Effector memory CD8-positive, alpha-beta T cell (primary cell): ENCODE measurements at places on chromosomes 16 and 17.

DNA sequence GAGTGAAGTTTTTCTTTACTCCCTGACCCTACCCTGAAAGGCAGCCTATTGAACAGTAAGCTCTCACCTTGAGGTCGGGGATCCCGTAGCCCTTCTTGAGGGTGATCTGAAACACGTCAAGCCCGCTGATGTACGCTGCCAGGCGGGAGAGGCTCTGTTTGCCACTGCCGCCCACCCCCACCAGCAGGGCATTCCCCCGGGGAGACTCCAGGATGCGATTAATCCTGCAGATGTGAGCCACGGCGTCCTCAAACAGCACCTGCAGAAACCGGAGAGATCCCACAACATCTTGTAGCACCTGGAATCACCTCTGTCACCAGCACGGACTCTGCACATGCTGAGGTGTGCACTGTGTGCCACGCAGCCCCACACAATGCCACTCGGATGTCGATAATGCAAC is 96.8 kb downstream of the PGS1 start:
- DNase-seq: no peak

- DNase-seq: no peak
Observed at GRCh38 chr17:54282886-54283285, 460.2 kb downstream of the KIF2B start.

- no peak for DNase-seq
Observed at GRCh38 chr16:73299346-73299745, 251.4 kb upstream of the ZFHX3 start.

GRCh38 chr17:49764559-49765180 is 739 bp upstream of the FAM117A start:
- DNase-seq: no peak

DNA sequence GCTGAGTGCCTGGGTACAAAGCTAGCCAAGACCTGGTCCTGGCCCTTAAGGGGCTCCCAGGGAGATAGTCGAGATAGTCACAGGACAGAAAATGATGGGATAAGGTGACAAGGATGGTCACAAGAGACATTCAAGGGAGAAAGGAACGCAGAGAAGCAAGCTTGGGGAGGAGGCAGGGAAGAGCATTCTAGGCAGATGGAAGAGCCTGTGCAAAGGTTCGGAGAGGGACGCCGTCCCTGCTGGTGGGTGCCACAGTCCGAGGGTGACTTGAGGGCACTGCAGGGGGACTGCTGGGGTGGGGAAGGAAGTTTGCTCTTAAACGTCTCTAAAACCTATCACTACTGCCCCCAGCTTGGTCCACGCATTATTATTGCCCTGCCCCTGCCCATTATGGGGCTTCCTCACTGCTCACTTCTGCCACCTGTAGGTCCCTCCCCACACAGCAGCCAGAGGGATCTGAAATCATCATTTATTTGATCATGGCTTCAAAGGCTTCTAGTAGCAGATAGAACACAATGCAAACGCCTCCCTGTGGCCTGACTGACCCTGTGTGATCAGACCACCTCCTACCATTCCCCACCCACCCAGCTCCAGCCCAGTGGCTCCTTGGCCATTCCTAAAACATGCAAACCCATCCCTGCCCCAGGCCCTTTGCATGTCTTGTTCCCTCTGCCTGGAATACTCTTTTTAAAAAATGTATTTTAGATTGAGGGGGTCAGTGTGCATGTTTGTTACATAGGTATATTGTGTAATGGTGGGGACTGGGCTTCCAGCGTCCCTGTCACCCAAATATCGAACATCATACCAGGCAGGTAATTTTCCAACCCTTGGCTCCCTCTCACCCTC is 60.3 kb downstream of the RMI2 start:
- peak; percentile 33 for DNase-seq

DNA sequence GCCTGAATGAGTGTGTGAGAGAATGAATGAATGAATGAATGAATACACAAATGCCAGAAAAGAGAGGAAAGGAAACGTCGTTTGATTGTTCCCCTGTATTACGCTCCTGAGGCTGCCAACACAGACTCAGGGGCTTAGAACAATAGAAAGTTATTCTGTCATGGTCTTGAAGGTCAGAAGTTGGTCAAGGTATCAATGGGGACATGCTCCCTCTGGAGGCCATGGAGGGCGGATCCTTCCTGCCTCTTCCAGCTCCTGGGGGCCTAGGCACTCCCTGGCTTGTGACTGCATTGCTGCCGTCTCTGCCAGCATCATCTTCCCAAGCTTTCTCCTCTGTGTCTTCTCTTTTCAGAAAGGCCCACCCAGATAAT is 1.5 kb upstream of the SLC38A8 start:
- no peak for DNase-seq

GRCh38 chr17:44847586-44847985 is at the start of gene HIGD1B:
TSS of gene HIGD1B (plus strand) at chr17:44847883. CDS start at chr17:44848153, 270 bp downstream.
- no peak for DNase-seq

DNA sequence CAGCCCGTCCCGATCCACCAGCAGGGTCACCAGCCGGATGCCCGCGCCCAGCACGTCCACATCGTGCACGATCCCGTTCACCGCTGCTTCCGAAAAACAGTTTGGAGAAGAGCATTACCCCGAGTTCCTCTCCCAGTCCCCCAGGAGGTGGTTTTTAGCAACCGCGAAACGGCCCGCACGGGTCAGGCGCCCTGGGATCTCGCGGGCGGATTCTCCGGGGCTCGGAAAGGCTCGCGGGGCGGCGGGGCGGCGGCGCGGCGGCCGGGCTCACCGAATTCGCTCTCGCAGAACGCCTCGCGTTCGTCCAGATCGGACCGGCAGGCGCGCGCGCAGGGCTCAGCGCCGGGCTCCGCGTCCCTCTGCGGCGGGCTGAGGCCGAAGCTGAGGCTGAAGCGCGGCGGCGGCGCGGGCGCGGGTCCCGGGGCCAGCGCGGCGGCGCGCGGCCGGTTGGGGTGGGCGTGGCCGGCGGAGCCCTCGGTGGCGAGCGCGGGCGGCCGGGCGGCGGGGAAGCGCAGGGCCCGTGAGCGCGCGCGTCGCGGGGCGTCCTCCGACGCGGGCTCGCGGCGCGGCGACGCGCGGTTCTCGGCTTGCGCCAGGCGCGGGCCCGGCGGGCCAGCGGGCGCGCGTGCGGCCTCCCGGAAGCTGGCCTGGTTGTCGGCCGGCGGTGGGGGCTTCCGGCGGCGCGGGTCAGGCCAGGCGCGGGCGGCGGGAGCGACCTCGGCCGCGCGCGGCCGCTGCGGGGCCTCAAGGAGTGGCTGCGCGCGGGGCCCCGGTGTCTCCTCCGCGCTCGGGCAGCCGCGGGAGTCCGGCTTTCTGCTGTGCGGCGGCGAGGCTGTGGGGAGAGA is 2.9 kb downstream of the C17orf58 start:
- DNase-seq: peak; percentile 66

- no peak for DNase-seq
Observed at GRCh38 chr17:41546819-41547218, 18.7 kb upstream of the KRT19 start.

- no peak for DNase-seq
Observed at GRCh38 chr16:10564591-10564990, 15.8 kb downstream of the EMP2 start.

DNA sequence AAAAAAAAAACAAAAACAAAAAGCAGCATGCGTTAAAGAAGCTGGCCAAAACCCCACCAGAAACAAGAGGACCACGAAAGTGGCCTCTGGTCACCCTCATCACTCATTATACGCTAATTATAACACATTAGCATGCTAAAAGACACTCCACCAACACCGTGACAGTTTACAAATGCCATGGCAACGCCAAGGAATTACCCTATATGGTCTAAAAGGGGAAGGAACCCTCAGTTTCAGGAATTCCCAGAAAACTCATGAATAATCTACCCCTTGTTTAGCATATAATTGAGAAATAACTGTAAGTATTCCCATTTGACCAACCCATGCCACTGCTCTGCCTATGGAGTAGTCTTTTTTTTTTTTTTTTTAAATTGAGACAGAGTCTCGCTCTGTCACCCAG is 77.6 kb downstream of the EMP2 start:
- DNase-seq: no peak

- no peak for DNase-seq
Observed at GRCh38 chr17:66799849-66800537, 34.9 kb upstream of the CACNG5 start.

GRCh38 chr17:61307905-61308886 is 91.4 kb upstream of the TBX2 start:
- DNase-seq: no peak

DNA sequence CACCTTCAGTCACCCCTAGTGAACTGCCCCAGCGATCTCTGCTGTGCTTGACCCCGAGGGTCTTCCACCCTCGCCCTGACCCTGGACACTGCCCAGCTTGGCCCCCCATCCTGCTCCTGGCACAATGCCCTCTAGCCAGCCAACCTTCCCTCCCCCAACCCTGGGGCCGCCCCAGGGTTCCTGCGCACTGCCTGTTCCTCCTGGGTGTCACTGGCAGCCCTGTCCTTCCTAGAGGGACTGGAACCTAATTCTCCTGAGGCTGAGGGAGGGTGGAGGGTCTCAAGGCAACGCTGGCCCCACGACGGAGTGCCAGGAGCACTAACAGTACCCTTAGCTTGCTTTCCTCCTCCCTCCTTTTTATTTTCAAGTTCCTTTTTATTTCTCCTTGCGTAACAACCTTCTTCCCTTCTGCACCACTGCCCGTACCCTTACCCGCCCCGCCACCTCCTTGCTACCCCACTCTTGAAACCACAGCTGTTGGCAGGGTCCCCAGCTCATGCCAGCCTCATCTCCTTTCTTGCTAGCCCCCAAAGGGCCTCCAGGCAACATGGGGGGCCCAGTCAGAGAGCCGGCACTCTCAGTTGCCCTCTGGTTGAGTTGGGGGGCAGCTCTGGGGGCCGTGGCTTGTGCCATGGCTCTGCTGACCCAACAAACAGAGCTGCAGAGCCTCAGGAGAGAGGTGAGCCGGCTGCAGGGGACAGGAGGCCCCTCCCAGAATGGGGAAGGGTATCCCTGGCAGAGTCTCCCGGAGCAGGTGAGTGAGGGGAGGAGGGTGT is at the start of gene TNFSF13:
Gene TNFSF13 (plus strand): TSS at position 207 of the 776 bp plus-strand sequence. CDS start 290 bp downstream, at position 497.
- DNase-seq: no peak

- no peak for DNase-seq
Observed at GRCh38 chr17:18925187-18925586, 26.8 kb upstream of the SLC5A10 start.

DNA sequence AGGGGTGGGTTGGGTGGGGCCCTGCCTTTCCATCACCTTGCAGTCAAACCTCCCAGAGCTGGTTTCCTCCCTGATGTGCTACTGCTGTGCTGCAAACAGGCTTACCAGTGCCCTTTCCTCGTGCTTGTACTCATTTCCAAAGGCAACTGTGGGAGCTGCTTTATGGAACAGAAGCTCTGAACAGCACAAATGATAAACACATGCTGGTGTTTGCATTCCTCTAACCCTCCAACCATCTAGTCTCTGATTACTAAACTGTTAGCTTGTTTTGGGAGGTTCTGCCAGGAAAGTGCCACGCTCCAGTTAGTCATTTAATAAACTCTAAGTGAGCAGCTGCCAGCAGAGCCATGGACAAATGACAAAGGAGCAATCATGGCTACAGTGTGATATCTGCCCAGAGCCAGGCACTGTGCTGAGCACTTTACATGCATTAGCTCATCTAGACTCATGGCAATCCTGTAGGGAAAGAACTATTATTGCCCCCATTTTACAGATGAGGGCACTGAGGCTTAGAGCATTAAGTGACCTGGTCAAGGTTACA is 110.4 kb downstream of the VAT1L start:
- no peak for DNase-seq

DNA sequence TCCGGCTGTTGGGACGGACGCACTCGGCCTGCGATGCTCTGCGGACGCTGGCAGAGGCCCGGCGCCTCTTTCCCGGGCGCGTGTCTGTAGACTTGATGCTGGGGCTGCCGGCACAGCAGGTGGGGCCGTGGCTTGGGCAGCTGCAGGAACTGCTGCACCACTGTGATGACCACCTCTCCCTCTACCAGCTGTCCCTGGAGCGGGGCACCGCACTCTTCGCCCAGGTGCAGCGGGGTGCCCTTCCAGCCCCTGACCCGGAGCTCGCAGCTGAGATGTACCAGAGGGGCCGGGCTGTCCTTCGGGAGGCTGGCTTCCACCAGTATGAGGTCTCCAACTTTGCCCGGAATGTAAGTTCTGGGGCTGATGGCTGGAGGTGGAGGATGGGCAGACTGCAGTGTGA is 3.5 kb downstream of the RSAD1 start:
- DNase-seq: no peak

DNA sequence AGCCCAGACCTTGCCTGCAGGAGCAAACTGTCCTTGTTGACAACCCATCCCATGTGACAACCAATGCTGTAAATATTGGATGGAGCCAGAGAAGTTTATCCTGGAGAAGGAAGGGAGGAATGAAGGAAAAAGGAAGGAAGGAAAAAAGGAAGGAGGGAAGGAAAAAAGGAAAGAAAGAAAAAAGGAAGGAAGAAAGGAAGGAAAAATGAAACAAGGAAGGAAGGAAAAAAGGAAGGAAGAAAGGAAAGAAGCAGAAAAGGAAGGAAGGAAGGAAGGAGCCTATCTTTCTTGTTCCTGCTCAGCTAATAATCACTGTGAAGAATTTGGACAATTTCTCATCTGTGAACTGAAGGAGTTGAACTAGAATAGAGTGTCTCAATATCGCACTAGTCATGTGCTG is 56.1 kb downstream of the ACSM2B start:
- no peak for DNase-seq

DNA sequence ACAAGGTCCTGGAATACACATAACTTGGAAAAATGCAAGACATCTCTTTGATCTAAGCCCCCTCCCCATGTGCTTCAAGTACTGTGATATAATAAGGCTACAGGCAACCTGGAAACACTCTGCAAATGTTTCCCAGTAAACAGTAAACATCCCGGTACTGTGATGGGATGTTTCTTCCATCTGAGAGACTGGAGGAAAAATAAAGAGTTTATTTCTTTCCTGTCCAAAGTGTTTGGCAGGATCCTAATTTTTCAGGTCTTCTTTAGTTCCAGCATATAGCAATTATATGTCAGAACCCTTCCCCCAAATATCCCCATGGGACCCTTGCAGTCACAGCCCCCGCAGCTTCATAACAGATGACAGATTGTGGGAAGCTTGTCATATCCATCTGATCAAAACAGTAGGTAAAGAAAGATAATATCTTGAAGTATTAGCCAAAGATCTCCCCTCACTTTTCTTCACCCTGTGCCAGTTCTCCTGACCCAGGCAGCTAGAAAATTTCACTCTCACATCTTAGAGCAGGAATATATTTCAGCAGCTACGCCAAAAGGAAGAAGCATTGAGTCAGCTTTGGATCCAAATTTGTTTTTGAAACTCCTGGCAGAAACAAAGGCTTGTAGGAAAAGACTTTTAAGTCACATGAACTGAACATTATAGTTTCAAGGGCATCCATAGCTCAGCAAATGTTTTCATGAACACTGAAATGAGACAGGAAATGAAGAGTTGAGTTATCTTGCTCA is 141.3 kb downstream of the HS3ST3A1 start:
- DNase-seq: no peak

DNA sequence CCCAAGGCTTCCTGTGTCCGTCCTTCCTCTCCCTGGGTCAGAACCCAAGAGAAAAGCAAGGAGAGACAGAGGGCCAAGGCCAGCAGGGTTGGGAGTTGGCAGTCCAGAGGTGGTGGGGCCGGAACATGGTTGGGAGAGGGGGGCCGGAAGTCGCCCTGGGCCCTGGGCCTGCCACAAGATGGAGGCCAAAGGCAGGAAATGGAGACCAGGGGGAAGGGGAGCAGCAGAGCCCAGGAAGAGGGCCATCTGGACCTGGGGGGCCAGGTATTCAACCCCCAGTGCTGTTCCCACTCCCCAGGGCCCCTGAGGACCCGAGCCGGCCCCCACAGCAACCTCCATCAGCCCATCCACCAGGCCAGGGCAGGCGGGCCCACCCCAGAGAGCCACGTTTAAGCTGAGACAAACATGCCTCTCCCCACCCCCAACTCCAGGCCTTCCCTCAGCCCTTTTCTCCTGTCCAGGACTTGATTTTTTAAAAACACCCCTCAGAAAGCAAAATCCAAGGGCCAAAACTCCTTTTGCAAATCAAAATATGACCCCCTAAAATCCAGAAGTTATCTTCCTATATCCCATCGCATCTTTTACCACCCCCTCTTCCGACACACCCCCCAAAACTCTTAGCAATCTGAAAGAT is 4.4 kb upstream of the BCL6B start:
- DNase-seq: no peak
